ENCODE measurements at places on chromosomes 12 and 14. TPM values are rescaled to one million over a fixed set of nuclear protein-coding genes. Genes with fewer than 3 reads are reported as not detected.

DNA sequence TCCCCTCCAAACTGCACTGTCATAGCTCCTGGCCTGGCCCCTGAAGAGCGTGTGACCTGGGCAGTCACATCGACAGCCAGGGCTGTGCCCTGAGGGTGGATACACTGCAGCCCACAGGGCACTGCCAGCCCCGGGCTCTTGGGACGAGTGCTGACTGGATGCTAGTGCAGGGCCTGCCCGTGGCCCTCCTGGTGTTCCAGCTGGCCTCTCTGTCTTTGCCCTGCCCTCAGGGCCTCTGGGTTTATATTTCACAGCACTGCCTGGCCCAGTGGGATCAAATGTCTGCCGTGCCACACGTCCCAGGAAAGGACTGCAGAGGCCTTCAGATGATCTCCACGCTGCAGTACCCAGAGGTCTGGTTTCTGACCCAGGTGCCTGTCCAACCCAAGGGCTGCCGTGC is 10.1 kb upstream of the CCDC197 start:
- DNase-seq, result no peak

The ABCC9 gene
- under 0.01 TPM for total RNA-seq

GRCh38 chr12:124599074-124599999 is 31.9 kb upstream of the NCOR2 start:
- no peak for DNase-seq

GRCh38 chr14:91831337-91831736 is 36.0 kb downstream of the TC2N start:
- no peak for DNase-seq

The PLD4 gene
- under 0.01 TPM for total RNA-seq

DNA sequence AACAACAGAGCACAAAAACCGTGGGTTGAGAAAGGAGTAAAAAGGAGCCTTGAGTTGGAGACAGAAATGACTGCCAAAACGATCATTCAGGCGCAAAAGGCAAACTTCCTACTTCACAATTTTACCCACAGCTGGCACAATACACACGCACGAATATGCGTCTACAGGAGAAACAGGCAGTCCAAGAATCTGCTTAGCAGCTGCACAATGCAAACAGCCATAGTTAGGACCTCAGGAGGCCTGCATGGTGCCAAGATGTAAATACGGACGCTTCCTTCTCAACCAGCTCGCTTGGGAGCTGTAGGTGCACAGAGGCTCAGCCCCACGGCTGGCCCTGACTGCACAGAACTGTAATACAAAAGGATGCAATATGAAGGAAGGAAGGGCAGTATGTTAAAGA is 250.1 kb upstream of the CAND1 start:
- DNase-seq, result no peak

GRCh38 chr12:28258998-28259397 is 68.7 kb downstream of the CCDC91 start:
- DNase-seq, result no peak

The KRT3 gene
- total RNA-seq, result not detected

The OR11G2 gene
- total RNA-seq, result not detected

DNA sequence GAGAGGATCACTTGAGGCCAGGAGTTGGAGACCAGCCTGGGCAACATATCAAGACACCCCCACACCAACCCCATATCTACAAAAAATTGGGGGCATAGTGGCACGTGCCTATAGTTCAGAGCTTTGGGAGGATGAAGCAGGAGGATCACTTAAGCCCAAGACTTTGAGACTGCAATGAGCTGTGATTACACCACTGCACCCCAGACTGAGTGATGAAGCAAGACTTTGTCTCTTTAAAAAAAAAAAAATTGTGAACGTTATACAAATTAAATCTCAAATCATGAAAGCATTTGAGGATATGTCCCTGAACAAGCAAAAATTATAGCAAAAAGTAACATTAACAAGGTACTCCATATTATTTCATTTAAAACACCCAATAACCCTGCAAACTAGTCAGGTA is 2.9 kb downstream of the LRP6 start:
- no peak for DNase-seq

The TBX3 gene
- 0.99 TPM for total RNA-seq

The GXYLT1 gene
- total RNA-seq, result 12.0 TPM

GRCh38 chr12:27347779-27348178 is 15.1 kb downstream of the BMAL2 start:
- no peak for DNase-seq
